ENCODE measurements at places on chromosomes 1 and 21.

DNA sequence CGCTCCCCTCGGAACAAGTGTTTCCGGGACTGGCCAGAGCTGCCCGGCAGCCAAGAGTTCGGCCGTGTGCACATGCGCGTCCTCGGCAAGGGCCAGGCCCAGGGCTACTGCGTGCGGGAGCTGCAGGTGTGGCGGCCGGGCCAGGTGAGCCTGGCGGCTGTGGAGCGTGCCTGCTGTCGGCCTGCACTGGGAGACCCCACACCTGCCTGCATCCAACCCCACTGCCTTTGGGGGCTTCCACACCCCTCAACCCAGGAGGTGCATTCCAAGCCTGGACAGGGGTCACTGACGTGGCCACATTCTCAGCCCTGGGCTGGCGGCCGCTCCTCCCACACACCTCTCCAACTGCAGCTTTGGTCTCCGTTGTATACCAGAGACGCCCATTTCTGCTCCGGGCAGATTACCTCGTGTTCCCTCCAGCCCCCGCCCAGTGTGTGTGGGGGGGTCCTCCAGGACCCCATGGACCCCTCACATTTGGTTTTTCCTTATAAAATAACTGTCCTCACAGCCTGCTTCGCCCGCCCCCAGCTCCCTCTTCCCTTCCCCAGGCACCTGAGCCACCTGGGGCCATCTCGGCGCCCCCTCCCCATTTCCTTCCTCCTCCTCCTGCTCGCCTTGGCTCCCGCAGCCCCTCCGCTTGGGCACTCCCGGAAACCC is 6.1 kb downstream of the RNF223 start:
- no peak for DNase-seq

- DNase-seq, result no peak
Measured at GRCh38 chr1:184896000-184896399, 78.3 kb downstream of the NIBAN1 start.

DNA sequence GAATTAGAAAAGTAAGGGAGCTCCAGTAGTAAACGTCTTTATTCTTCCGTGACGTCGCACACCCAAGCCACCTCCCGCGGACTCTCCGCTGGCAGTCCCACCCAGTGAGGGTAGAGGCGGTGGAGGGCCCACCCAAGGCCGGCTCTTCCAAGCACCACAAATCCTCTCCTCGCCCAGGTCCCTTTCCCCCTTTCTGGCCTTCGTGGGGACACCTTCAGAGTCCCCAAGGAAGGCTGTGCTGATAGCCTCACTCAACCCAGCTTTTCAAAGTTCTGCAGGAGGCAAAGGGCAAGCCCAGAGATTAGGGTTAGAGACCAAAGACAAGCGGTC is 349 bp upstream of the GPN2 start:
- no peak for DNase-seq

GRCh38 chr21:45393021-45393420 is 11.9 kb upstream of the COL18A1 start:
- no peak for DNase-seq

- DNase-seq, result no peak
Measured at GRCh38 chr1:48726139-48726538, 50.6 kb downstream of the BEND5 start.

DNA sequence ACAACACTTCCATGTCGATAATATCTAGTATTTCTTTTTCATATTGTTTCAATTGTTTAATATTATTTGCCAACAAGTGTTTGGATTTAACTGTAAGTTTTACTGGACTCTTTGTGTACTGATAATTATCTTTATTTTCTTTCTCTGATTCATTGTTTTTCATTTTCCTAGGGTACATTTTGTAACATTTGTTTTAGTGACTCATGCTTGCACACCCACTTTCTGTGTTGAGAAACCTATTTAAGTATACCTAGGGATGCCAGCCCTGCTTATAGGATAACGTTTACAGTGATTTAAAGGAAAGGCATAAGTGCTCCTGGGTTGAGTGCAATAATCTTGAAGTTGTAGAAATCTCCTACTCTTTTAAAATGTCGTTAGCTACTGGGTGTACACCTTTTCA is 1386.0 kb upstream of the ADGRL4 start:
- no peak for DNase-seq

DNA sequence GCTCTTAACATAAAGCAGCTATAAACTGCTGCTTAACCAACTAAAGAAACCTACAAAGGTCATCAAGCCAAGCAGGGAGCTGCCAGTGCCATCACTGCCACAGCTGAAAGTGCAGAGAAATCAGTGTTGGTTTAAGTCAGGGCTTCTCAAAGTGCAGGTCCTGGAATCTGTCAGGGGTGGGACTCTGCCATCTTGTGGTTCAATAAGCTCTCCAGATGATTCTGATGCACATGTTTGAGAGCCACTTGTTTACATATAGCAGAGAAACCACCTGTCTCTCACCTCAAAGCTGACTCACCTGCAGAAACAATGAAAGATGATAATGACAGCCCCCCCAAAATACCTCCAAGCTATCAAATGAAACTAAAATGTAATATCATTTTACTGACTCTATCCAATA is 49.3 kb downstream of the SH3GLB1 start:
- peak; percentile 22 for DNase-seq

GRCh38 chr1:199109160-199109559 is 470.3 kb downstream of the PTPRC start:
- DNase-seq, result peak; percentile 29

GRCh38 chr21:35606146-35606545 is 454.2 kb downstream of the SETD4 start:
- no peak for DNase-seq

All from KBM-7 (cell line).